SJSA1 (cell line): ENCODE measurements at places on chromosomes 5 and 9. TPM values are rescaled to one million over a fixed set of nuclear protein-coding genes. Genes with fewer than 3 reads are reported as not detected.

GRCh38 chr5:154060606-154061005 lies 21.8 kb downstream of the MFAP3 start:
- no peak for DNase-seq

- DNase-seq: no peak
These were observed 9.2 kb downstream of the ABLIM3 start for GRCh38 chr5:149150457-149150856.

Gene TAF11L2
- total RNA-seq: not detected in 2 replicates

Gene IFNA2
- not detected in 2 replicates for total RNA-seq

Gene RNF183
- not detected in 2 replicates for total RNA-seq

Gene ABCA1
- 4.7 and 8.9 TPM in 2 replicates for total RNA-seq
